Stimulated activated CD4-positive, alpha-beta T cell treated with anti-CD3 and anti-CD28 coated beads, Interleukin-4, amount 100 ng/mL, for 48 hours (primary cell): ENCODE measurements at places on chromosomes 11 and 22.
A peak's percentile ranks its signal among the peaks of the same experiment; 100 is the strongest.

DNA sequence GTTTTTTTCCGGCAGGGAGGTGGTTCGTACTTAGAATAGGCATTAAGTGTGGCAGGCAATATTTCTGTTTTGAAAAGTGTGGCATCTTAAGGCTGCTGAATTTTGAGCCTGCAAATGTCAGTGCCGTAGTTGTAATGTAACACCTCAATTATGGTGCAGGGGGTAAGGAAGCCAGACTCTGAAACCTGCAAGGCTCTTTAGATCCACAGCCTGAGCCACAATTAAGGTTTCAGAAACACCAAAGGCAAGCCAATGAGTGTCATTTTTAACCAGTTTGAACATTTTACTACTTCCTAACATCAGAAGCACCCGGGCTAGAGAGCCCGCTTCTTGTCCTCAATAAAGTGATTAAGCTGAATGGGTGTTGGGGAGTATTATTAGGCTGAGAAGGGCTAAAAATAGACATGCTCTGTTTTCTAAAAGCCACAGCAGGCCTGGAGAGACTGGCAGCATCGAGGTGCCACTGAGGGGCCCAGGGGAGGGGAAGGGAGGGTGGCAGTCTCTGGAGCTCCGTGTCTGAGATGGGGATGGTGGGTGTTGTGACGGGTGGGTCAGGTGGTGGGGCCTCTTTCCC lies 113.4 kb downstream of the ZBTB16 start:
- DNase-seq: no peak

DNA sequence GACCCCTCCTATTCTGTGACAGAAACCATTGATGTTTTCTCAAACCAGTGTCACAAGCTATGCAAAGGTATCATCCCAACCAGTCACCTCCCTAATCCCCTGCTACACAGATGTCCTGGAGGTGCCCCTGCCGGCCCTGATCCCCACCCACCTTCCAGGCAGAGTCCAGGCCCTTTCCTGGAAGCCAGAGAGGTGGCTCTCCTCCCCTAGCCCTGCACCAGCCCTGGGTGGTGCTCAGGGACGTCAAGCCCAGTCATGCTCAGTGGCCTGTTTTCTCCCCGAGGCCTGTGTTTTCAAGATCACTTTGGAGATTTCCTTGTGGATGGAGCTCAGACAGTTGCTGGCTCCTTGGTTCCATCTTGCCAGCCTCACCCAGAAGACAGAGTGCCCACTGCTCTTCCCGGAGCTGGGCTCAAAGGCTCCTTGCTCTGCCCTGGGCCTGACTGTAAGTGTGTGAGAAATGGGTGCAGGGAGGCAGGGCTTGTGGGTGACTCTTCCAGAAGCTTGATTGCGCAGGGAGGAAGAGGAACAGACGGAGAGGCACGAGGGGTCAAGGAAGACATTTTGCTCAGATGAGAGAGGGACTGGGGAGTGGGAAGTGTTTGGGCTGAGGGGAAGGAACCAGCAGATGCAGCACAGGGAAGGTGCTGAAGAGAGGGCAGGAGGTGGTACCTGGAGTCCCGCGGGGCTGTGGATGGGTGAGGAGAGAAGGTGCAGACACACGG lies 11.3 kb downstream of the P2RY6 start:
- DNase-seq: no peak

GRCh38 chr11:131430473-131431208 lies 60.2 kb downstream of the NTM start:
- no peak for DNase-seq

- no peak for DNase-seq
These were observed 55.8 kb downstream of the ELFN2 start for GRCh38 chr22:37371491-37371890.

- no peak for DNase-seq
These were observed 74.7 kb downstream of the MN1 start for GRCh38 chr22:27726686-27727449.

GRCh38 chr11:89490981-89491690 lies at the start of gene NOX4:
TSS of gene NOX4 (minus strand) at chr11:89491375. CDS start at chr11:89491246, 129 bp downstream.
- no peak for DNase-seq

GRCh38 chr11:33844236-33844635 lies 47.6 kb downstream of the LMO2 start:
- DNase-seq: no peak

- DNase-seq: no peak
These were observed 4.5 kb downstream of the FAM83F start for GRCh38 chr22:39999144-39999757.

DNA sequence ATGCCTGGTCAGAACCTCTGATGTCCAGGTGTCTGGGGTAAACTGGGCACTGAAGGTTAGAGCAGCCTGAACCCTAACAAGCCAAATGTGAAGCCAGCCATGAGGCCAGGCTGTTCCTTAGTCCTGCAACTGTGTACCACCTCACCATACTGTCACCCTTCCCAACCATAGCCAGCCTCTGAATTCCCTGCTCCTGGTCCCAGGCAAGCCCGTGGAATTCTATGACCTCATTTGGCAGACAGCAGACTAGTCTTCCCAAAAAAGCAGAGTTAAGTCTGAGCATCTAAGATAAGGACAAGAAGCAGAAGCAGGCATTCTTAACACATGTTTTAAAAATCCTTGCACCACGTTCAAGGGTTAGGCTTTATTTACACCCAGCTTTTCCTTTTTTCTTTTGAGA lies 134.8 kb downstream of the C11orf58 start:
- DNase-seq: no peak

DNA sequence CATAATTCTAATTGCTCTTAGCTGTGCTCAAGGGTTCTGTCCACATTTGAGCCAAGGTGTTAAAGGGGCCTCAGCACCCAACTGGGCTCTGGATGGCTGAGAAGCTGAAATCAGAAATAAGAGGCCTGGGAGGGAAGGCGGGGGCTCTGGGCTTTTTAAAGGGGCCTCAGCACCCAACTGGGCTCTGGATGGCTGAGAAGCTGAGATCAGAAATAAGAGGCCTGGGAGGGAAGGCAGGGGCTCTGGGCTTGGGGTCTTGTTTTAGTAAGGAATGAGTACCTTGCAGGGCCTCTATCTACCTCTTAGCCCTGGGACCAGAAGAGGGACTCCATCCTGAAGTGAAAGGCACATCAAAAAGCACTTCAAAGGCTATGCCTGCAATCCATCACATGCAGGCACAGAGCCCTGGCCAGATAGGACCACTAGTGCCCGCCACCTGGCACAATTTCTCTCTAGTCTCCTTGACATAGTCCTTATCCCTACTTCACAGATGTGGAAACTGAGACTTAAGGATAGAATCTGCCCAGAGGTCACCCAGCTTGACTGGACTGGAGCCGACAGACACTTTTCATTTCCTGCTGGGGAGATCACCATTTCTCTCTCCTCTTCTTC lies 35.6 kb downstream of the DKK3 start:
- no peak for DNase-seq

- no peak for DNase-seq
These were observed 143.8 kb downstream of the NECTIN1 start for GRCh38 chr11:119585043-119585781.

DNA sequence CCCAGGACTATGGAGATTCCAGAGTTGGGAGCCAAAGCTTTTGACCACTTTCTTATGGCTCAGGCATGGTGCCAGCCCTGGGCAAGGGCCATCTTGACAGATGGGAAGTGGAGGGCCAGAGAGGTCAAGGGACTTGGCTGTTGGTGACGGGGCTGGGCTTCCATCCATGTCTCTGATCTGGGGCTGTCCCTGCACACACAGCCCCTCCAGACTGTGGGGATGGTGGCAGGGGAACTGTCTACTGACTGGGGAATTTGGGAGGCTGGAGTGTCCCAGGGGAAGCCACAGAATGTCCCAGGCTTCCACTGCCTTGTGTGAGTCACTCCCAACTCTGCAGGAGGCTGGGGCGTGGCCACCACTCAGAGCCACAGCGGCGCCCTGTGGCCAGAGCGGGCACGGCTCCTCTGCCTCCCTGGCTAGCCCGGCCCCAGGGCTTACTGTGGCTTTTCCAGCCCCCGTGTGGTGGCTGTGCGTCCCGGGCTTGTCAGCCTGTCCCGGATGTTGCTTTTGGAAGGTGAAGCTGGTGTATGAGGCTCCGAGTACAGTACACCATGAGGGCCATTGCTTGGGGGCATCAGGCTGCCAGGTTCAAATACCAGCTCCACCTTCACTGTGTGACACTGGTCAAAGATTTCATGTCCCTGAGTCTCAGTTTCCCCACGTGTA lies 19.6 kb downstream of the C22orf23 start:
- peak; percentile 84 for DNase-seq

DNA sequence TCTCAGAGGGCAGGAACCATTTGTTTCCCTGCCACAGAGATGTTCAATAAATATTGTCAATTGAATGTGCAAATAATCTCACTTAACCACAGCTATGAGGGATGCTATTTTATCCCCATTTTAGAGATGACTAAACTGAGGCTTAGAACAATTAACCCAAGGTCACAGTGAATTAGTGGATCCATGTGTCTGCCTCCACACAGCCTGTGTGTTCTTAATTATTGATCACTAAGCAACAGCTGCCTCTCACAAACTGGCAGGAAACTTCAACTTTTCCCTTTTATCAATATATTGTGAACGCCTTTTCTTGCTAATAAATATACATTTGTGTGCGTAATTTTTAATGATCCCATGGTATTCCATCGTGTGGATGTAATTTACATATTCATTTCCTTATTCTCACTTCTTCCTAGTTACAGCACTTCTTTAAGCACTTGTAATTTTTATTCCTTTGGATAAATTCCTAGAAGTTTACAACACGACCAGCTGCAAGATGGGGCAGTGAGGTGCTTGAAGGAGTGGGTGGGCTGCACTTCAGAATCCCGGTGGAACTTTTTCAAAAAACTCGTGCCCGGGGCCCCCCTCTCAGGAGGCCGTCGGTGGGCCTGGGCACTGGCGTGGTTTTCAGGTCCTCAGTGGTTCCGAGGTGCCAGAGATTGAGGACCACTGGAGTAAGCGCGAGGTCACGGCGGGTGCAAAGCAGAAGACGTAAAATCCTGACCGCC lies 915 bp upstream of the SREBF2 start:
- no peak for DNase-seq

- no peak for DNase-seq
These were observed 54.1 kb upstream of the ZBED5 start for GRCh38 chr11:10911907-10912306.

- DNase-seq: no peak
These were observed 66.9 kb downstream of the KCNQ1 start for GRCh38 chr11:2511421-2512369.

DNA sequence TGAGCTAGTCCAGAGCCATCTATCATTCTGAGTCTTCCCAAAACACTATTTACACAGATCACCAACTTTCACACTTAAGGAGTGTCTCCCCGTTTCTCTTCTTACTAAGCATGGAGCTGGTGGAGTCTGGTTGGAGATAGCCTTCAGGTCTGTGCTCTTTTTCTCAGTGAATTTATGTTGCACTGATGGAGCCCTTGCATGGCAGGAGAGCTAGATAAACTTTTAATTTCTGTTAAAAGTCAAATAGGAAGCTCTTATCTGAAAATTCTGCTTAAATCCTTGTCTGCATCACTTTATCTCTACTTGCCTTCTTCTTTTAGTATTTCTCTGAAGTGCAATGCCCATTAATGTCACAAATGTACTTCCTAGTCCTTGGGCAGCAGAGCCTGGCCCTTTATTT lies 63.4 kb downstream of the ST3GAL4 start:
- DNase-seq: no peak

- peak; percentile 34 for DNase-seq
These were observed at the start of gene ARHGAP20 for GRCh38 chr11:110711776-110712658. TSS of gene ARHGAP20 (minus strand) at chr11:110712437. CDS start at chr11:110712231, 206 bp downstream.

DNA sequence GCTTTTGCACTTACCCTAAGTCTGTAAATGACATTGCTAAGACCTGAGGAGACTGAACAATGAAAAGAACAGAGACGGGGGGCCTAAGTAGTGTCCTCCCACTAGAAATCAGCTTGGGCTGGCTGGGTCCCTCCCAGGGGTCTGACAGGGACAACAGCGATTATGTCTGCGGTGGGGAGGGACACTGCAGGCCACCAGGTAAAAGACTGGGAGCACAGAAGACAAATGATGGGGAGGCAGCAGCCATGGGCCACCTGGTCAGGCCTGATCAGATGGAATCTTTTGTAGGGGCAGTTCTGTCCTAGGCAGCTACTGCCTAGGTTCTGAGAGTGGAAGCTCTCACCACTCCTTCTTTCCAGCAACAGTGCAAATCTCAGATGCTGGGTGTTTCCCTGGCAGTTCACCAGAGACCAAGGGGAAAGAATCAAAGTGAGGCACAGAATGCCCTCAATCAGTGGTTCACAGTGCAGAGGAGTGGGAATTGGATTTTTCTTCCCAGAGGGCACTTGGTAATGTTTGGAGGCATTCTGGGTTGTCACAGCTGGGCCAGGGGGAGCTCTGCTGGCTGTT lies 59.1 kb upstream of the GNAZ start:
- no peak for DNase-seq

- no peak for DNase-seq
These were observed 15.3 kb downstream of the MUC2 start for GRCh38 chr11:1089738-1090599.

DNA sequence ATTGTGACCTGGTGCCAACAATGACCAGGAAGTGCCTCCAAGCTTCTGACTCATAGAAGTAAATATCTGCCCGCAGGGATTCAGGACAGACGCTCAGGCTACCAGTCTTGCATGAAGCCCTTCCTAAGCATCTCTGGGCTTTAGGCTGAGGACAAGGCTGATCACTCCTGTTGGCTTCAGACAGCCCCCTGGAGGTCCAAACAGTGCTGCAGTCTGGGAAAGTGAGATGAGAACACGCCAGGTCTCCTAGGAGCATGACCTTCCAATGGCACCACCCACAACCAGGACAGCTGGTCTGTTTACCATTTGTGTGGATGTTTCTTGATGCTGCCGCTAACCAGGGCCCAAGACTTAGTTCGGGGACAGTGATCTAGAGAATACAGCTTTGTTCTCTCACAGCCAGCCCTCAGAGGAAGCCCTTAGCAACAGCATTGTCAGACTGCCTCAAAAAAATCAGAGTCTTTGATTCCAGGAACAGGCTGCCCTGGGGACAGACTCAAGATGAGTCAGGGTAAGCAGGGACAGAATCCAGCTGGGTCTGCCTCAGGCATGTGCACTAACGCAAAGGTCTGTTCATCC lies 111.2 kb downstream of the ZNF280B start:
- no peak for DNase-seq

GRCh38 chr22:50531962-50532674 lies 2.3 kb upstream of the TYMP start:
- no peak for DNase-seq

DNA sequence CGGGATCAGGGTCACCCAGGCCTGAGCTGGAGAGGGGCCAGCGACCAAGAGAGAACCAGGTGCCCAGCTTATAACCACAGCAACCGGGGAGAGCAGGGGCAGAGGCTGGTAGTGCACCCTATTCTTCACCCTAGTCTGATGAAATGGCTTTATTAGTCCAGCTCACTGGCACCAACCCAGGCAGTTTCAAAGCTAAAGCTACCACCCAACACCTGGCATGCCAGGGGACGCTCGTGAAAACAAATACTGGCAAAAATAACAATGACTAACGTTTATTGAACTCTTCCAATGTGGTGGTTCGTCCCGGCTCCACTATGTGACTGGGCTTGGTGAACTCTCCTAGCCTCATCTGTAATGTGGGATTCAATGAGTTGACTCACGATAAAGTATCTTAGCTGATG lies 30.6 kb downstream of the SCGB1A1 start:
- no peak for DNase-seq
